ENCODE measurements at places on chromosomes 4 and X.

DNA sequence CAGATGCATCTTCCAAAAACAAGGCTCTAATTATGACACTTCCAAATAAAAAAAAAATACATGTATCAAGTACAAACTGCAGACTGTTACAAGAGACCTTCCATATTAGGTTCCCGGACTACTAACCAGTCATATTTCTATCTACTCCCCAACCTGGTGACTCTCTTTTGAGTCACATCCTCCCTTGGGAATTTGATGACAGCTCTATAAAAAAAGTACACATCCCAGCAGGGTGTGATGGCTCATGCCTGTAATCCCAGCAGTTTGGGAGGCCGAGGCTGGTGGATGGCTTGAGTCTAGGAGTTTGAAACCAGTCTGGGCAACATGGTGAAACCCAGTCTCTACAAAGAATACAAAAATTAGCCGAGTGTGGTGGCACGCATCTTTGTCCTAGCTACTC, 14.9 kb downstream of the RPGR start:
- no peak for DNase-seq

DNA sequence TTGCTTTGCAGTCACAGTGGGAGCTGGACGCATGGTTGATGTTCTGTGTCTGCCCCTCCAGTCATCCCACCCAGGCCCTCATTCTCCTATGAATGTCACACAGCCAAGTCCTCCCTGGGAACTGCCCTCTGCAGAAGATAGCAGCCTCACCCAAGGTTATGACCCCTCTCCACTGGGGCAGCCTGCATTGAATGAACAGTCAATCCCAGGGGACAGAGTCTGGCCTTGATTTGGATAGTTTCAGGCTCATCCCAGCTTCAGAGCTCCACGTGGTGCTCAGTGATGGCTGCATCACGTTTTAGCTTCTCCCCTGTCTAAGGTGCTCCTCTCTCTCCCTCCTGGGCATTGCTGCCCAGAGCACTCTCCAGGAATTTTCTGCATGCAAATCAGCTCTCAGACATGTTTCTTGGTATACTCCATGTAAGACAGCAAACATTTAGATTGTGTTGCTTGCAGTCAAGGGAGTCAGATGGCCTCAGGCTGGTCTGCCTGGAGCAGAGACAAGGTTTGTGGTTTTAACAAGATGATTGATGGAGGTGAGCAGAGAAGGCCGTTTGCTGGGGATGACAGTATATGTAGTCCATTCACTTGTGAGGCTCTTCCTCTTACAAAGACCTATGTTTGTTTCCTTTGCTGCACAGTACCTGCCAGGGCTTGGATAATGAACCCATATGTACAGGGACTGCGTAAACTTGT, 56.1 kb upstream of the MSX1 start:
- DNase-seq = no peak

- no peak for DNase-seq
These were observed 33.5 kb downstream of the ARSJ start for GRCh38 chr4:113945906-113946305.

GRCh38 chrX:7828594-7828993, 14.4 kb upstream of the VCX start:
- peak; percentile 1 for DNase-seq

- peak; percentile 37 for DNase-seq
These were observed 11.7 kb upstream of the MAEA start for GRCh38 chr4:1277667-1278665.

DNA sequence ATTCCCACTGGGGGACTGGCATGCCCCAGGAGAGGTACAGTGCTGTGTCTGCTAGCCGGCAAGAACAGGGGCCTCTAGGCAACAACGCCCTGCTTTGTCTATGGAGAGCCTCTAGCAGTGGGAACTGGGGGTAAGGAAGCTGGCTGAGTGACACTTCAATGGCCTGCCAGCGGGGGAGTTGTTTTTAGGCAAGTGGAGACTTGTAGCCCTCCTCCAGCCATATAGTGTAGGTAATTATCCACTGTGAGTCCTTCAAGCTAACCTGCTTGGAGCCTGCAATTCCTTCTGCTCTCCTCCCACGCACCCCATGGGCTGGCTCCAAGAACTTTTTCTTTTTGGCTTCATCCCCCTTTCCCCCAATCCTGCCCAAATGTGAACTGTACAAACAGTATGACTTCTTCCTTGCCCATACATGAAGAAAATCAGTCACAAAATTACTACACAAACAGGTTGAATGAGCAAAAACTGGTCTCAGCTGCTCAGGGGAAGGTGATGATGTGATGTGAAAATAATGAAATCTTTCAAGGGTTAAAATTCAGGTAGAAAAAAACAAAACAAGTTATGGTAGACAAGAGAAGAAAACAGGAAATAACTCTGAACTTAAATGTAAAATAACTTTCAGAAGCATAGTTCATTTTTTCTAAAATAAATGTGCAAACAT, 33.1 kb downstream of the LEF1 start:
- peak; percentile 39 for DNase-seq

DNA sequence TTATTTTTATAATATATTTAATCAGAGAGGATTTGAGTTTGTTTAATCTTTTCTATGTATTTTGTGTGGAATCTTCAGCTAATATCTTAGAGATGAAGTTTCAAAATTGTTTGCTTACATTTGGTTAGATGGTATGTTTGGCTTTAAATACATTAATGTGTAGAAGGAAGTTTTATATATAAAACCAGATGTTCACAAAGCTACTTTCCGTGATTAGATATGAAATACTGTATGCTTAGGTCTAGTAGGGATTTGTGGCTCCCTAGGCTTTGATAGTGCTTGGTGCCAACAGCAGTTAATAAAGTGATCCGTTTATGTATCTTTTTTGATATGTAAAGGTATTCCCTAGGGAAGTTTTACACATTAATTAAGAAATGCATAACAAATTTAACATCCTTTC, 223.0 kb downstream of the ARHGAP10 start:
- no peak for DNase-seq

GRCh38 chrX:32126997-32127396, 1055.2 kb upstream of the FTHL17 start:
- DNase-seq = no peak

DNA sequence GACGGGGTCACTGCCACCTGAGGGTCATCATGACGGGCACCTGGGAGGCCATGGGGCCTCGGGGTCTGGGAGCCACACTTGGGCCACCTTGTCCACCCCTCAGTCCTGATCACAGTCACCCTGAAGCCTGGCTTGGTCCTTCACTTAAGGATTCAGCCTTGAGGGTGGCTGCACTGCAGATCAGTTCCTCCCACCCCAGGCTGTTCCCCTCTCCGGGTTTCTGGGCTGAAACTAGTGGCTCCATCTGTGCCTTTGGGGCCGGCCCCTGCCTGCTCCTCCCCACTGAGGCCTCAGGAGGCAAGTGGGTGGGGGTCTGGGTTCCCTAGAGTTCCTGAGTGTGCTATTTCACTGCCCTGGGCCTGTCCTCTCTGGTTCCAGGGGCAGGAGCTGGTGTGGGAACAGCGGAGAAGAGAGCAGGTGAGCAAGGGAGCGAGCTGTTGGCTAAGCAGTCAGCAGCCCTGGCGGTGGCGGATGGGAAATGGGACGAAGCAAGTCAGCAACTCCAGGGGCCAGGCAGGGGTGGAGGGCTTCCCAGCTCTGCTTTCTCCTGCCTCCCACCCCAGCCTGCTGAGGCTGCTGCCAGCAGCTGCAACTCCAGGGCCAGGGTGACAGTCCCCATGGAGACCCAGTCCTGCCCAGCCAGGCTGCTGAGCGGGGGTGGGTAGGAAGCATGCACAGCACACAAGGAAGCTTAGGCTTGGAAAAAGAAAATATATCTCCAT, 81.2 kb downstream of the TMEM144 start:
- DNase-seq = no peak

DNA sequence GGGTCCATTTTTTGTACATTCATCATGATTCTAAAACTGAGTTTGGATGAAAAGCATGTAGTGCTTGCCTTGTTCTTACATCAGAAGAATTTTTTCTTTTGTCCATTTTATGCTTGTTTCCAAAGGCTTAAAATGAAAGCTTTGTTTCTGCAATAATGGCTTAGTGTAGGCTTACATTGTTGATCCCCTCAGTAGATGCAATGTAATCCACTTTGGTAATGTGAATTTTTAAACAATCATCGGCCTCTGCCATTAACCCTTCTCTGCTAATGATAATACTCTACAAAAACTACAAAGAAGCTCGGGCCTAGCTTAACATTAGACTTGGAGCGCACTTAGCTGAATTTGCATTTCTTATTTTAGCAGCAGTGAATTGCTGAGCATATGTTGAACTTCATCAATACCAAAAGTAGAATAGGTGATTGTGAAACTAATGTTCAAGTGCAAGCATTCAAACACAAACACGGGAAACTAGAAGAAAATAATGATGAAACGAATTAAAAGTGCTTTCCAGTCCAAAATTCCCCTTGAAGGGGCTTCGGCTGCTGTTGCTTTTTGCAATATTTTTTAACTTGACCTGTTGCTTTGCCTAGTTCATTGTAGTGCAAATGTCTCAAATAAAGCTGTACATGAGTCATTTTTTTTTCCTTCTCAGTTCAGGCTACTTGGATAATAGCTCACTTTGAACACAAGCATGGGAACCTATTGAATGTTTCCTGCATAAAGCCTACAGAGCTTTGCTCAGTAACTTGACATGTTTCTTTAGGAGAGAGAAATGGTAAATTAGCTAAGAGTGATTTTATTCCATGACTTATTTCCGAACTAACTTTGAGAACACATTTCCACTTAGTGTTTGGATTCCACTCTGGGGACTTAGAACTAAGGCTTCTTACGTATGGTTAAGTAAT, 66.5 kb downstream of the SLIT2 start:
- DNase-seq = no peak

- peak; percentile 91 for DNase-seq
These were observed 5.2 kb downstream of the KLF3 start for GRCh38 chr4:38669208-38669607.

DNA sequence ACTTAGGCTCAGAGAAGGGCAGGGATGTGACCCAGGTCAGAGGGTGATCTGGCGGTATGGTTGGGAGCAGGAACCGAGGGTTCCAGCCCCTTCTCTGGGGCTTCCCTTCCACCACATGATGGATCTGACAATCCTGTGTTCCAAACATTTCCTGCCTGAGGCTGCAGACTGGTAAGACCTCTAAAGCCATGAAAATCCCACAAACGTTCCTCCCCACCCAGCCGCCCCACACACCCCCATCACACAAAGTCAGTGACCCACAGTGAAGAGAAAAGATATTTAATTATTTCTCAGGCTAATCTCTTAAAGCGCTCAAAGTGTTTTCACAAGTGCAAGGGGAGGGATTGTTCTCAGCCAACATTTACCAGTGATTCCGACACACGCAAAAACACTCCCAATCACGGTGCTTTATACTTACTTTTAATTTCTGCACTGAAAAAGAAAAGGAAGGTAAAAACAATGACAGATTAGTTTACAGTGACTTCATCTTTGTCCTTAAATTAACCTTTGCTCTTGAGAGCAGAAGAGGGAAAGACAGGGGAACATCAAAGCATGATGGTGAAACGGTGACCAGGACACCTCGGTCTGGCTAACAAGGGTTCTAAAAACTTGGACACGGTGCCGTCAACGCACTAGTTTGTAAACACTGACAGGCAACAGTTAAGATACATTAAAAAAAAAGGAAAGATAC, 42.4 kb downstream of the WDR1 start:
- DNase-seq = no peak

- DNase-seq = no peak
These were observed 290.3 kb downstream of the LDB2 start for GRCh38 chr4:16608123-16608522.

DNA sequence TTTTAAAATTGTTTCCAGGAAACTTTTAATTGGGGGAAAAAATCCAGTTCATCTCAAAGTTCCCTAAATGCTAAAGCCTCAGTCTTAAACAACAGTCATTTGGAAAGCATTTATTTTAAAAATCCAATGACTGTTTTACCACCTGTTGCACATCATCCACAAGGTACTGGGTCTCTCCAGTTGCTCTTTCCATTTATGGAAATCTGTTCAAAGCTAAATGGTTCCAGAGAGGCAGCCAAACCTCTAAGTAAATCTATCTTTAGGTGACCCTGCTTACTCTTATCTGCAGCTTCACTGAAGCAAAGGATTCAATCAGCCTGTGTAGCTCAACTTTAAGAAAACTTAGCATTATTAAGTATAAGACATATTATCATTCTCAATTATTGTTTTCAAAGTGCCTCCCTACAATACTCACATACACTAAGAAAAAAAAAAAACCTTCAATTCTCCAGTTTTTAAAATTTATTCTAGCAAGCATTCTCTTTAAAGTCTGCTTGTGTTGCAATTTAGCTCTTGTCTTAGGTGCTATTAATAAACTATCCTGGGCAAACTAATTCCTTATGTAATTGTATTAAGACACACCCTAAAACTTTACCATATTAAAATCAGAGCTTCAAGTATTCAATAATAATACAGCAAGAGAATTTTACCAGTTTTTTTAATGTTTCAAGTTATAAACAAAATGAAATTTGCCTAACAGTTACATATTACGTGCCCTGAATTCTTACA, 60.6 kb downstream of the NOCT start:
- no peak for DNase-seq

GRCh38 chr4:47786958-47787370, 50.9 kb downstream of the CORIN start:
- DNase-seq = no peak

GRCh38 chr4:15402974-15403373, 24.9 kb upstream of the C1QTNF7 start:
- DNase-seq = no peak
